ENCODE measurements at places on chromosomes 16 and 17. TPM values are rescaled to one million over a fixed set of nuclear protein-coding genes. Genes with fewer than 3 reads are reported as not detected.

GRCh38 chr17:61007980-61008379, 330.3 kb downstream of the BCAS3 start:
- DNase-seq, result no peak

GRCh38 chr16:65312795-65313194, 190.9 kb upstream of the CDH11 start:
- no peak for DNase-seq

GRCh38 chr16:85600078-85600477, 13.0 kb upstream of the GSE1 start:
- no peak for DNase-seq

DNA sequence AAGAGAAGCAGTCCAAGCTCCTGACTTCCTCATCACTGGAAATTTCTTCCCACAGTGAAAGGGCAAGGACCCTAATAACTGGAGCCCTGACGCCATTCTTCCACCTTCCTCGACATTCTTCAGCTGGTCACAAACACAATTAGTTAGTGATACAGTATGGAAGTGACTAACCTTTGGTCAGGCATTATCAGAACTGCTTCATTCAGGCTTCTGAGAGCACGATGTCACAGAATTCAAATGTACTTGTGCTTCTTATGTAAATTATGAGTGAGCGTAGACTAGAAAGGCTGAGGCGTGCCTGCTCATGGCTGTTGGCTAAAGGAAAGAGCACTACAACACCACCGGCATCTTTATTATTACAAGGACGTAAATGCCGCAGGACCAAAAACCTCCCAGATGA, 302.9 kb upstream of the AXIN2 start:
- DNase-seq, result no peak

Gene CAMKK1
- polyA plus RNA-seq, result 3.3 TPM

Gene SLFN14
- polyA plus RNA-seq, result 0.95 TPM
